Stomach (tissue), 19 donors: ENCODE measurements at places on chromosomes 2 and 18.

GRCh38 chr18:470661-471501 lies 29.6 kb downstream of the COLEC12 start:
- no peak for DNase-seq

GRCh38 chr2:202178346-202178958 lies 59.9 kb downstream of the SUMO1 start:
- DNase-seq = peak; percentile 85

DNA sequence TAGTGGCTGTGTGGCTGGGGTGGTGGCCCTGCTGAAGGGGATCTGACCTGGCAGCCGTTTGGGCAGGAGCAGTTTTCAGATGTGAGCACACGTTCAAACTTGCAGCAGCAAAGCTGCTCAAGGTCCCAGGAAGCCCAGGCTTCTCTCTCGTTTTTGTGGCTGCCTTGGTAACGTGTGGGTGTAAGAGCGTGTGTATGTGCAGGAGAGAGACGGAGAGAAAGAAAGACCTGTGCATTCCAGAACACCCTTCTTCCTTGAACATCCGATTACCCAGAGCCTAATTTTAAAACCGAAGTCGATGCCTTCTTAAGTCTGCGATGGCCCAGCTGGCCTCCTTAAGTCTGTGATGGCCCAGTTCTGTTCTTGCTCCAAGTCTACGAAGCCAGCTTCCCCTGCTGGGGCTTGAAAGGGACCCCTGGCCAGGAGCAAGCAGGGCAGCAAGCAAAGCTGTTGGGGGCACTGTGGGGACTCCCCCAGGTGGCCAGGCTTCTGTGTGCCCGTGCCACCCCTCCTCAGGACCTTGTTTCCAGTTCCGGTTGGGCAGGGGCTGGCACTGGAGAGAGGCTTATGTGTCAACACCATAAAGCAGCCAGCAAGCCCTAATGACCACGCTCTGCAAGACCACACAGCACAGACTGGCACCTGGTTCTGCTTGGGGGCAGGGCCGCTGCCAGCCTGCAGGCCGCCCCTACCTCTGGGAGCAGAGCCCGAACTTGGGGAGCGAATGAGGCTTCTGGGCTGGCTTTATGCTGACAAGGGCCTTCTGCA lies 55.8 kb upstream of the ALPP start:
- no peak for DNase-seq

DNA sequence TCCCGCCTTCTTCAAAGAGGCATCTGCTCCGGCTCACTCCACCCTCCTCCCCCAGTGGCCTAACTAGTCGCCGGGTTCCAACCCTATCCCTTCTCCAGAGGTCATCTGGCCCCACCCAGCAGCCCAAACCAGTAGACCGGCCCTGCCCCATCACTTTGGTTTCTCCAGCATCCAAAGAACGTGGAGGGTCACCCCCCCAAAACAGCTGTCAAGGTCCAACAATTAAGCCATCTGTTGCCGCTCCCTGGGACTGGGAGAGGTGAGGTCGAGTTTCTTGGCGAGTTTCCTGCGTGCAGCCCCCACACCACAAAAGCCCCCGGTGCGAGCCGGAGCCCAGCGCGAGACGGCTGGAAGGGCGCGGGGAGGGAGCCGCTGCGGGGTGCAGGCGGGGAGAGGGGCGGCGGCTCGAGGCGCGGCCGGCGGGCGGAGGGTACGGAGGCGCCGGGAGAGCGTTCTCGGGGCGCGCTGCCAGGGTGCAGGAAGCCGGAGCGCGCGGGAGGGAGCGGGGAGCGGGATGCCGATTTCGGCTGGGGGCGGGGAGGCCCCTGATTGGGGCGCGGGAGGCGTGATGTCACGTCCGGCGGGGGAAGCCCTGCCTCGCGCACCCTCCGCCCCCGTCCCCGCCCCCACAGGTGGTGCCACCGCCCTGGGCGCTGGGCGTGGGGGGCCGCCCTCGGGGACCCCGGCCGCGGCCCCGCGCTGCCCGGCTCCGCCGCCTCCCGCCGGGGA lies 571 bp upstream of the GPC1 start:
- peak; percentile 93 for DNase-seq

DNA sequence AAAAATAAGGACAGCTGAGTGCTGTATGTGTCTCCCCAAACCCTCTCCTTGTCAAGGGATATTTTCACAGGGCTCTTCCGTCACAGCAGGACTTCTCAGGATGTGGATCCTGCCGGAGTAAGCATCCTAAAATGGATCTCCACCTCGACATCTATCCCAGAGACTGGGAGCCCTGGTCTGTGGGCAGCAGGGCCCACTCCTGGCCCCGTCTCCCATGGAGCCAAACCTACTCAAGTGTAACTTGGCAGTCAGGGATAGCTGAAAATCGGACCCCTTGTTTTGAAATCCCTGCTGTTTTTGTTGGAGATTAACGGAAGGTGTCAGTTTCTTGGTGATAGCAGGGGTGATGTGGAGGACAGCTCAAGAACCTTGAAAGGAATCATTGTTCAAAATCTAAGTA lies 109.0 kb upstream of the TWIST2 start:
- no peak for DNase-seq

DNA sequence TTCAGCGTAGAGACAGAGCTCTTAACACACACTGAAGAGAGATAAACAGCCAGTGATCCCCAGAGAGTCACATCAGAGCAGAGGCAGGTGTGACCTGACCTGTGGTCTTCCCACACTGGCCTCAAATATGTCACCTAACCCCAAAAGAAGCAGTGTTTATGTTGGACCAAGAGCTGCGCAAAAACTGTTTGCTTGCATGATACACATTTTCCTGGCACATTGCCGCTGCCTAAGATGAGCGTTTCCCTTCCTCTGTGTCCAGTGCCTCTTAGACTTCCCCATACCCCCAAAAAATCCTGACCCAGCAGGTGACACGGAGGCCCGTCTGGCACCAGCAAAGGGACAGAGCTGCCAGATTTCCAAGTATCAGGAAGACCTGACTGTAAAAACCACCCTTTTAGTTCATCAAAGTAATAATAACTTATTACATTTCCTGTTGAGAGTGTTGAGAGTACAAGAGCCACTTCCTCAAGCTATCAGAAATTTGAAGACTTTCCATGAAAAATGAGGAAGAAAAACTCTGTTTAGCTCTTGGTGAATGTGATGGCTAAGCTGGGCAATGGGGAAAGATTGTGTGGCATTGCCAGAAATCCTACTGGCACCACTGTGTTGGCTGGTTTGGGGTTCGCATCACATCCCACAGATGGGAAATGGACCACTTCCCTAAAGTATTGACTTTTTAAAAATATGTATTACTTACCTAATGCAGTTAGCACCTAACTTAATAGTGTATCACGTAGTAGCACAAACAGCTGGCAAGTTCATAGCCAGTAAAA lies 6.7 kb downstream of the TNFRSF11A start:
- DNase-seq = peak; percentile 33

GRCh38 chr2:240663546-240664190 lies 19.0 kb downstream of the AQP12B start:
- no peak for DNase-seq

DNA sequence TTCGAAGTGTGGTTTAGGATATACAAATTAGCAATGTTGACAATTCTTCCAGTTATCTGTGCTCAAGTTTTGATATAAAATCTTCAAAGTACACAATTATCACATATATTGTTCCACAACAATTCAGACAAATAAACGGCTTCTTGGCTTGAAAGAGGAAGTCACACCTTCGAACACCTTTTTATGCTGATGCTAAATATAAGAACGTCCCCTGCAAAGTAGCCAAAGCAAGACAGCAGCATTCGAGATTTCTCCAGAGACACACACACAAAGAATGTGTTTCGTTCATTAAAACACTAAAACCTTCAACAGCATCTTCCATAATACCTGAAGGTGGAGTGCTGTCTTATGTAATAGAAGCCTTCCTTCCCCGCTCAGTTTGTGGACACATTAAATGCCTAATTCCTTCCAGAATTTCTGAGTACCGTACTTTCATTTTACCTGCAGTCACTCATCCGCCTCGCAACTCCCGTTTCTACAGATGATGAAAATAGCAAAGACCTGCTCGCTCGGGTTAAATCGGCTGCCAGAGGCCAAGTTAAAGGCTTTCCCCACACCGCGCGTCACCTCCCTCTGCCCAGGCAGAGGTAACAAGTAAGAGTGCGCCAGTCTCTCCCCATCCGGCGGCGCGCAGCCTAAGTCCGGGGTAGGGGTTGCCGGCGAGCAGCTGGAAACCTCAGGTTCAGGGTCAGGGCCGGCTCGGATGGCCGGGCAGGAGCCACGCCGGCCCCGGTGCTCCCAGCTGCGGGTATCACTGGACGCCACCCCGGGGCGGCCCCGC lies 847 bp downstream of the SERPINE2 start:
- peak; percentile 73 for DNase-seq

DNA sequence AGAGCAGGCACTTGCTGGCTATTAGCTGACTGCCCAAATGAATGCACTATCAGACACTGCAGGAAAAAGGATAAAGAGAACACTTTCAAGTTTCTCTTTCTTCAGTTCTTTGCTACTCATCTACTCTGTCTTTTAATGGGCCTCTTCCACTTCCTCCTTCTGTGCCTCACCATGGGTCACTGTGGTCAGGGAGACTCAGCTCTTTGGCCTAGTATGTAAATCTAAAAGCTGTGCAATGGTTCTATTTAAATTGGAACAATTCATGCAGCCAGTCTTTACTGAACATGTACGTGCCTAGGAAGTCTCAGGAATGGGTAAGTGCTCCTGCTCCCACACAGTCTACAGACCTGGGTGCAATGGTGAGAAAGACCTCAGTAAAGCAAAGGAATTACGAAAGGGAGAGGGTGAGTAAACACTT lies 79.1 kb upstream of the DNMT3A start:
- no peak for DNase-seq

DNA sequence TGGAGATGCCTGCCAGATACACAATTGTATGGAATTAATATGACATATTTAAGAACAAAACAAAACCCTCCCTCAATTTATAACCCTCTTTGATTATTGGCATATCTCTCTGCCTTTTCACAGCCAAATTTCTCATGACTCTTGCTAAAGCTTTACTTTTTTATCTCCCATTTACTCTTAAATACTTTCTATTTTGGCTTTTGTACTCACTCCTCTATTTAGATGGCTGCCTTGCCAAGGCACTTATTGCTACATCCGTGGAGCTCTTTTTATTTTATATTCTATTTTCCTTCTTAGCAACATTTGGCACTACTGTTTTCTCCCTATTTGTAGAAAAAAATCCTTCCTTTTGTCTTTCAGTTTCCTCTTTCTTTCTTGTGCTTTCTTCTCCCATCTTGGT lies 466.4 kb upstream of the CWC22 start:
- DNase-seq = peak; percentile 20

GRCh38 chr18:76251691-76252090 lies 243.4 kb downstream of the ZNF516 start:
- no peak for DNase-seq

- no peak for DNase-seq
Observed at GRCh38 chr2:85935170-85935745, 46.5 kb upstream of the ST3GAL5 start.

GRCh38 chr2:199147216-199147615 lies 310.5 kb downstream of the SATB2 start:
- DNase-seq = no peak

DNA sequence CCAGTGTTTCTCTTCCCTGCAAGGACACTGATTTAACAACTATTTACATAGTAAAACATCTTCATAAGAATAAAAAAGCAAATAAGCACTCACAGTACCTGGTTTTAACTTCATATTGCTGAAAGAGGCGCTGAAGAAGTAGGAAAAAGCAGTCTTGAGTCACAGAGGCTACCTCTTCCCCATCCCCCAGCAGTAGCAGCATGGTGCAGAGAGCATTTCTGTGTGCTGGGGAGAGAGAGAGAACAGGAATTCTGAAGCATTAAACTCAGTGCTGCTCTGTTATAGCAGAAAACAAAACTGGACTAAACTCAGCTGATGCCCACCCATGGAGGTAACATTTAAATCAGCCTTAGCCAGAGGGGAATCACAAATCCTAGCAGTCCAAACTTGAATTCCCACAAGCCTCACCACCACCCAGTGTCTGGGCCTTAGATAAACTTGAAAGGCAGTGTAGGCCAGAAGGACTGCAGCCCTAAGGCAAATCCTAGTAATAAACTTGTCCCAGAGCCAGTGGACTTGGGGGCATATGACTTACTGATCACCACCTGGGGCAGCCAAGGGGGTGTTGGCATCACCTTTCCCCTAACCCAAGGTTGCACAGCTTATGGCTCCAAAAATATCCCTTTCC lies 321.8 kb upstream of the CWC22 start:
- no peak for DNase-seq

- no peak for DNase-seq
Observed at GRCh38 chr2:177260379-177260778, 4.1 kb downstream of the NFE2L2 start.

DNA sequence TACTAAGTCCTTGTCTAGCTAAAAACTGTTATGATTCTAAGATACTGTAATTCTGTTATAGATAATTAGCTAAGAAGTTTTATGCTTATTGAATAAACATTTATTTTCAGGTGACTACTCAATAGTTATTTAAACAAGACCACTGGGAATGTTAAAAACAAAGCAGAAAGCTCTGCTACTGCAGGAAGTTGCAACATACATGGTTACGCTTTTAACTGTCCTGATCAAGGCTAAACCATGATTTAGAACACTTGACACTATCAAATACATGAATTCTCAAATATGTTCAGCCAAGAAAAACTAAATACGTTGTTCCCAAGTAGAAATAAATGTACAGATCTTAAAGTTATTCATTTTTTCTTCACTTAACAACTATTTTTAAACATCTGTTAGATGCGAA lies 263.9 kb downstream of the NCKAP5 start:
- DNase-seq = no peak

DNA sequence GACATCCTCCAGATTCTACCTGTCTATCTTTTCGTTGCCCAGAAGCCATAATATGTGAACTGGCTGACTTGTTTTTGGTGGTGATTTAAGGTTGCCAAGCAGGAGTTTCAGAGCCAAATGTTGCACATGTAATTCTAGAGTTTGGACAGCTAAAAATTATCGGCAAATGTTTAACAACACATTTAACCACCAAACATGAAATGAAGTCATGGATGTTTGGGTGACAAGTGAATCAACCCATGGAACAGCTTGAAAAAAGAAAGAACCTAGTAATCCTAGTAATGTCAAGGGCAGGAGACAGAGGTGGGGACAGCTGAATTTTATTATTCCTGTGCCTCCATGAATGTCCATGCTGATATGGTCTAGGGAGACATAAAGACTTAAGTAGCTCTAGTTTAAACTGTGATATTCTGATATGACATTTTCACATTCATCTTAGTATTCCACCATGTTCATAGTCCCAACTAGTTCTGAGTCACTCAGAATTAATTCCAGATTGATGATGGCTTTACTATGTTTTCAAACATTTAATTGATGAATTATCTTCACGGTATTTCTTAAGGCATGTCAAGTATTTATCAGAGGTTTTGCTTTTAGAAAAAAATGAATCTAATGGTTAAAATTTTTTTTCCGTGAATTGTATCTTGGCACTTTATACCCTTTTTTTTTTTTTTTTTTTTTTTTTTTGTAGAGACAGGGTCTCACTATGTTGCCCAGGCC lies 101.7 kb downstream of the SOCS6 start:
- DNase-seq = no peak
